ENCODE measurements at places on chromosomes 7 and 10.

DNA sequence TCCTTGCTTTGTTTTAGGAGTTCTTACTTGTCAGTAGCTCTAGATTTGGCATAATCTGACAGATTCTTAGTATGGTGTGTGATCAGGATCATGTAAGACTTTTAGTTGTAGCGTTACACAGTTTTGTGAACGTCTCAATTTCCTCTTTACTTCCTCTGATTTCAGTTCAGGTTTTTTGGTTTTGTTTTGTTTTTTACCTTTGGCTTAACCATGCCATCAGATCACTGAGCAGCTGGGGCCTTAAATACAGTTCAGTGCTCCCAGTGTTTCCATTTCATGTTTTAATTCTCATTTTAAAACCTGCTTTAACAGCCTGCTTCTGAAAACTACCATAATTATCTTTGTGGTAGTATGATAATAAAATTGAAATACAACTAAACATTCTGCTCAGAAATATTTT is 27.2 kb upstream of the ARMS2 start:
- no peak overlapping the region for H3K27ac ChIP-seq
- H3K36me3 ChIP-seq: no peaks in the 10 kb centered on the region
- H3K27me3 ChIP-seq: no peaks in the 10 kb centered on the region
- H3K4me3 ChIP-seq: no peak overlapping the region
- H3K4me1 ChIP-seq: no peaks in the 10 kb centered on the region

GRCh38 chr7:111825046-111825445 is 262.8 kb upstream of the IMMP2L start:
- H3K4me1 ChIP-seq: no peaks in the 10 kb centered on the region
- DNase-seq: no peak
- H3K27me3 ChIP-seq: no peaks in the 10 kb centered on the region
- no peak overlapping the region for H3K27ac ChIP-seq
- H3K4me3 ChIP-seq: no peak overlapping the region

- no peaks in the 10 kb centered on the region for H3K4me1 ChIP-seq
- H3K4me3 ChIP-seq: no peak overlapping the region
- DNase-seq: no peak
- H3K36me3 ChIP-seq: no peaks in the 10 kb centered on the region
- H3K27ac ChIP-seq: no peak overlapping the region
Measured at GRCh38 chr7:73585196-73585595, 6.8 kb upstream of the TBL2 start.

- no peak for DNase-seq
- H3K27ac ChIP-seq: no peak overlapping the region
- no peak overlapping the region for H3K4me3 ChIP-seq
- peaks cover 5% of the 10 kb centered on the region for H3K4me1 ChIP-seq
- H3K27me3 ChIP-seq: no peaks in the 10 kb centered on the region
Measured at GRCh38 chr10:63542835-63543575, 21.8 kb downstream of the REEP3 start.

GRCh38 chr7:83701736-83702135 is 52.8 kb upstream of the SEMA3E start:
- DNase-seq: no peak
- no peak overlapping the region for H3K4me3 ChIP-seq
- H3K27ac ChIP-seq: no peak overlapping the region

DNA sequence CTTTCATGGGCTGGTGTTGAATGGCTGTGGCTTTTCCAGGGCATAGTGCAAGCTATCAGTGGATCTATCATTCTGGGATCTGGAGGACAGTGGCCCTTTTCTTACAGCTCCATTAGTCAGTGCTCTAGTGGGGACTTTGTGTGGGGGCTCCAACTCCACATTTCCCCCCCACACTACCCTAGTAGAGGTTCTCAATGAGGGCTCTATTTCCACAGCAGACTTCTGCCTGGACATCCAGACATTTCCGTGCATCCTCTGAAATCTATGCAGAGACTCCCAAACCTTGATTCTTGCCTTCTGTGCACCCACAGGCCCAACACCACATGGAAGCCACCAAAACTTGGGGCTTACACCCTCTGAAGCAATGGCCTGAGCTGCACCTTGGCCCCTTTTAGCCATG is 208.3 kb upstream of the MKLN1 start:
- DNase-seq: no peak
- no peak overlapping the region for H3K27ac ChIP-seq
- no peaks in the 10 kb centered on the region for H3K27me3 ChIP-seq

GRCh38 chr7:107994421-107995030 is 8.4 kb downstream of the LAMB1 start:
- DNase-seq: no peak
- H3K4me1 ChIP-seq: peaks cover 5% of the 10 kb centered on the region
- H3K36me3 ChIP-seq: no peaks in the 10 kb centered on the region

- DNase-seq: peak; percentile 8
Measured at GRCh38 chr10:127012769-127013152, 107.5 kb downstream of the DOCK1 start.
